CD4-positive, alpha-beta T cell (primary cell): ENCODE measurements at places on chromosomes 1 and 21. TPM values are rescaled to one million over a fixed set of nuclear protein-coding genes. Genes with fewer than 3 reads are reported as not detected.

Gene KLF18
- not detected for total RNA-seq

Gene PCP4L1
- total RNA-seq = not detected

Gene RXFP4
- total RNA-seq = not detected

Gene FAM151A
- not detected for total RNA-seq

Gene CHI3L1
- not detected for total RNA-seq

Gene LCE1A
- not detected for total RNA-seq

Gene AMY2B
- 30.9 TPM for total RNA-seq

Gene CD164L2
- not detected for total RNA-seq

Gene SH3D21
- 1.9 TPM for total RNA-seq

Gene SH2D1B
- total RNA-seq = not detected

Gene KRTAP21-2
- total RNA-seq = not detected

Gene PLPP3
- not detected for total RNA-seq

Gene IVL
- total RNA-seq = not detected

Gene TEX38
- total RNA-seq = not detected

Gene GBP7
- total RNA-seq = not detected

Gene MPL
- total RNA-seq = not detected

Gene TMEM82
- not detected for total RNA-seq

Gene CADM3
- total RNA-seq = not detected

Gene OR2L5
- total RNA-seq = not detected

Gene DUSP10
- 70.9 TPM for total RNA-seq

Gene PRMT2
- 97.1 TPM for total RNA-seq

Gene KIF14
- total RNA-seq = 0.11 TPM

Gene TTC22
- 4.4 TPM for total RNA-seq

Gene LRRC53
- total RNA-seq = not detected
